Activated T-helper 1 cell treated with Interleukin-2 at 50 U/mL for 16 hours (primary cell): ENCODE measurements at places on chromosomes 1 and 21.

DNA sequence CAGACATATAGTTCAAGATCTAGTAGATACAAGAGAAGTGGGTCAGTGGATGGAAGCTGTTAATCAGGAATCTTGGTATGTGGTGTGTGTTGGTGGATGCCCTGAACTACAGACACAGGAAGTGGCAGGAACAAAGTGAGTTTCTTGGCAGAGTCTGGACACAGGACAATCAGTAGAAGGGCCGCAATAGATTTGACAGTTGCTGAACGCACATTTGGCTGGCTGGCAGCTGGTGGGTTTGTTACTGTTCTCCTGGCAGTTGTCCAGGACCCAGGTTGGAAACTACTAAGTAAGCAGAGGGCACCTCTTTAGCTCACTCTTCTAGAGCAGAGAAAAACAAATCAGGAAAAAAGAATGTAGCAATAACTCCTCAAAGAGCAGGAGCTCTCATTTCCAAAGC lies 13.2 kb downstream of the KRTAP26-1 start:
- no peak for DNase-seq

- DNase-seq = no peak
Measured at GRCh38 chr1:44636083-44636687, 38.1 kb downstream of the TMEM53 start.

- DNase-seq = no peak
Measured at GRCh38 chr1:242629396-242629795, 104.9 kb upstream of the PLD5 start.

- DNase-seq = no peak
Measured at GRCh38 chr1:36320767-36321118, 2.7 kb downstream of the EVA1B start.

- no peak for DNase-seq
Measured at GRCh38 chr1:219130366-219130935, 43.2 kb upstream of the LYPLAL1 start.

DNA sequence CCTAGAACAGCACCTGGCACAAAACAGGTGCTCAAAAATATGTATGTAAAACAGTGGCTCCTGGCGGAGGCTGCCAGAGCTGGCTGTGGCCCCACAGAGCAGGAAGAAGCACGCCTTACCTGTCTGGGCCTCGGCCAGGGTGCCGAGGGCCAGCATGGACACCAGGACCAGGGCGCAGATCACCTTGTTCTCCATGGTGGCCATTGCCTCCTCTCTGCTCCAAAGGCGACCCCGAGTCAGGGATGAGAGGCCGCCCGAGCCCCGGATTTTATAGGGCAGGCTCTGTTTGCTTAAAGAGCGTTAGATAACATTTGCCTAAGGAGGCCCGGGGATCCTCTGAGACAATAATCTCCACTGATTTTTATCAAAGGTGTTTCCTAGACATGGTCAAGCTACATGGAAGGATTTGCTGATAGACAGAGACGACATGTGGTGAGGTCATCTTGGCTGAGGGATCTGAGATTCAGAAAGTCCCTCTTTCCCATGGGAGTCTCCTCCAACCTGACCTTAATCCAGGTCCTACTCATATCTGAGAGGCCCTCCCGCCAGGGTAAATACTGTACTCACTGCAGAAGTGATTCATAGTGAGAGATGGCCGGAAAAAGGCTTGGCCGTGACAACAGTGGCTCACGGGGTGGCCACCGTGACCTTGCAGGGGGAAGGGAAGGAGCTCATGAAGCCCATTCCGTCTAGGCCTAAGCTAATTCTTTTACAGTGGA lies at the start of gene TFF1:
Gene TFF1, minus strand, starts transcription at position 244 of the 719 bp plus-strand sequence. Its CDS starts 40 bp downstream, at position 204.
- no peak for DNase-seq

DNA sequence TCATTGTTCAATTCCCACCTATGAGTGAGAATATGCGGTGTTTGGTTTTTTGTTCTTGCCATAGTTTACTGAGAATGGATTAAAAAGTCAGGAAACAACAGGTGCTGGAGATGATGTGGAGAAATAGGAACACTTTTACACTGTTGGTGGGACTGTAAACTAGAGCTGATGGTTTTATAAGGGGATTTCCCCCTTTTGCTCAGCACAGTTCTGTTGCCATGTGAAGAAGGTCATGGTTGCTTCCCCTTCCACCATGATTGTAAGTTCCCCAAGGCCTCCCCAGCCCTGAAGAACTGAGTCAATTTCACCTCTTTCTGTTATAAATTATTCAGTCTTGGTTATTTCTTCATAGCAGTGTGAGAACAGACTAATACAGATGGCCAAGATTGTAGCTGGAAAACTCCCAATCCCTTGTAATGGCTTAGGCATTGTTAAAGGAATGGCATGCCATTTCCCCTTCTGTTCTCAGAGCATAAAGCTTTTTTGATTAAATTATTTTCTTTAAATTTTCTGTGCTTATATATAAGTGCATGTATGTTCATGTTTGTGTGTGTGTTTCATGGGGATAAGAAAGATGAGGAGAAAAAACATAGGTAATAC lies 144.8 kb downstream of the BACH1 start:
- DNase-seq = no peak

- no peak for DNase-seq
Measured at GRCh38 chr1:157117527-157118057, 18.0 kb upstream of the ETV3L start.

GRCh38 chr1:28917757-28918118 lies 3.4 kb downstream of the EPB41 start:
- DNase-seq = no peak

DNA sequence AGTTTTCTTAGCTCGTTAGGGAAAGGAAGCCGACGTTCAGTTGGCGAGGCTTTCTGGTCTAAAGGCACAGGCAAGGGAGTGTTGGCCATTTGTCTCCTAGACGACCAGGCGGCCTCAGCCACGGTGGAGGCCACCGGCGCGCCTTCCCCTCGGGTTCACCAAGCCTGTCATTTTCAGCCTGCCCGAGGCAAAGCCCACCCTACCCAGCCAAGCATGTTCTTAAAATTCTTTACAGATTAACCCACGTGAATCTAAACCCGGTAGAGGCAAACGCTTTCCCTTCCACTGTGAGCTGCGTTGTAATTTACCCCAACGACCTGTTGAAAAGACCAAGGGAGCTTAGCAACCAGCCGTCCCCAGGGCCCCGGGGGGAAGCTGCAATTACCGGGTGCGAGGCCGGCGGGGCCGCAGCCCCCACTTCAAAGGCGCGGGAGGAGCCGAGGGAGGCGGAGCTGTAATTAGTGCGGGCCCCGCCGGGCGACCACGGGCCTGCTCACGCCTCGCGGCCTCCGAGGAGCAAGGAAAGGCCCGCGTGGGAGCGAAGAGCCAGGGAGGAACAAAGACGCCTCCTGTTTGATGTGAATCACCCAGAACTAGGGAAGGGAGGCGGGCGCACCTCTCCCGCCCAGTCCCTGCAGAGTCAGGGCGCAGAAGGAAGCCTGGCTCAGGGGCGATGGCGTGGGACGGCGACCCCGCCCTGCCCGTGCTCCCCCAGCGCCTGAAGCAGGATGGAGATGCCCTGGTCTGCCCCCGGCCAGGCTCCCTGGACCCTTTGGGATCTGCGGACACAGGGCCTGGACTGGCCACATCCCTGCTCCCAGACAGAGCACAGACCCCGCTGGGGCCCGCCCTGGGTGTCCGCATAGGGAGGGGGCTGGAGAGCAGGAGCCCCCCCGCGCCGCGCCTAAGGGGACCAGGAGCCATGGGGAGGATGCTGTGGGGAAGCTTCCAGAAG lies 12.1 kb upstream of the TSPEAR start:
- no peak for DNase-seq

GRCh38 chr1:165633614-165634013 lies 2.6 kb downstream of the MGST3 start:
- no peak for DNase-seq

- DNase-seq = no peak
Measured at GRCh38 chr1:78236716-78237115, 190.9 kb downstream of the GIPC2 start.

GRCh38 chr1:89363638-89364536 lies at the start of gene GBP6:
Gene GBP6 (plus strand): TSS chr1:89364059. CDS start chr1:89368552, 4,493 bp downstream.
- DNase-seq = no peak

DNA sequence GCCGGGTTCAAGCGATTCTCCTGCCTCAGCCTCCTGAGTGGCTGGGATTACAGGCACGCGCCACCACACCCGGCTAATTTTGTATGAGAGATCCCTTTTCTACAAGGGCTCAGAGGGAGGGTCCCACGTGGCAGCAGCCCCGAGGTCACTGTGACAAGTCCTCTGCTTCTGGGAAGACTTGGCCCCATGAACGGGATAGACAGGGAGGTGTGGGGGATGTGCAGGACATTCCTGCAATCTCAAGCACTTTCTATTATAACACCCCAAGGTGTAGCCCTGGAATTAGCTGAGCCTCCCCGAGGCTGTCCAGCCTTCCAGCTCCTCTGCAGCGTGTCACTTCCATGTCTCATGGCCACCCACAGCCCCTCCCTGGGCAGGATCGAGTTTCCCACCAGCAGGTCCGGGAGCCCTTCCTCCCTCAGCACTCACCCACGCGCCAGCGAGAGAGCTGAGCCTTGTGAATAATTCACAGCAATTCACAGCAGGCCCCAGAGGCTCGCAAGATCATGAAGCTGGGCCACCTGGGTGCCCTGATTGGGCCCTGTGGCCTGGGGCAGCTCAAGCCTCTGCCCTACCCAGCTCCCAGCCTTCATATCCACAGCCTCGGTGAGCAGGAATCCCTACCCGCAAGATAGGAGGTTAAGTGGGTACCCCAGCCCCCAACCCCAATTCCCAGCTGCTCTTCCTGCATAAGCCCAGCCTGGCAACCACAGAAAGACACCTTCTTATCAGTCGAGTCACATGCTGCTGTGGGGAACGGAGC lies 22.8 kb upstream of the RNU1-4 start:
- no peak for DNase-seq

GRCh38 chr1:70498666-70499065 lies 87.6 kb downstream of the CTH start:
- no peak for DNase-seq

GRCh38 chr1:115105831-115106230 lies 16.5 kb upstream of the TSPAN2 start:
- no peak for DNase-seq

DNA sequence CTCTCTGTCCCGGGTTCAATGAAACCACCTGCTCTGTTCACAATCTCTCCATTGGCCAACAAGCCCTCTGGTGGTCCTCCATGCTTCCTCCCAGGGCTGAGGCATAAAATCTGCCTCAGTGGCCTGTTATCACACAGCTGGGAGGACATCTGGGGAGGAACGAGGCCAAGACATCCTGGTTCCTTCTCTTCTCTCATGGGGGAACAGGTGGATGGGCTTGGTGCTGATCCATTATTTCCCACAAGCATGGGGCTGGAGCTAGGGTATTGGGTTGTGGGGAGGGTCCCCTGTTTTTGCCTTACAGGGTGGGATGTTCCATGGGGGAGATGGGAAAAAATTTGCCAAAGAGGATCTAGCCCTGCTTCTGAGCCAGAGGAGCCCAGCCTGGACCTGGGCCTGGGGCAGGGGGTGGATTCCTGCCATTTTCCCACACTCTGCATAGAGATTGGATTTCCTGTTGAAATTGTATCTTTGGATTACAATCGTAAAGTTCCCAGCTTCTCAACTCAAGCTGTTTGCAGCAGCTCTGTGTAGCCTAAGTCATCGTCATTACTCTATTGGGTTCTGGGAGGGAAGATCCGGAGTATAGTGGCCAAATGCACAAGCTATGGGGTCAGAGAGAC lies 124.7 kb downstream of the NAV1 start:
- no peak for DNase-seq

- no peak for DNase-seq
Measured at GRCh38 chr1:240237305-240237721, 145.6 kb downstream of the FMN2 start.

- DNase-seq = no peak
Measured at GRCh38 chr21:20106368-20106767, 891.8 kb upstream of the NCAM2 start.

DNA sequence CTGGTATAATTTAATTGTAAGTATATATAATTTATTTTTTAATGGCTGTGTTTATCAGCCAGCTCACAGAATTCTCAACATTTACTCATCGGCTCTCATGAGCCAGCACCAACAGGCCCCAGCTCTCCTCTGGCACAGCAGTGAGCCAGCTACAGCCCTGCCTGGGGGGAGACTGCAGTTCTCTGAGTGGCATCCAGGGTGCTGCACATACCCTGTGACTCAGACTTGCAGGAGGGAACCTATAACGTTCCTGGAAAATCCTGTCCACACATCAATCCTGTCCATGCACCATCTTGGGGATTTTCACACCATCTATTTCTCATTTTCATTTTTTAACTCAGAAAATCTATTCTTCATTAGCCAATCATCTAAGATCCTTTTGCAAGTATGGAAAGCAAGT lies 36.5 kb downstream of the FHAD1 start:
- DNase-seq = no peak

DNA sequence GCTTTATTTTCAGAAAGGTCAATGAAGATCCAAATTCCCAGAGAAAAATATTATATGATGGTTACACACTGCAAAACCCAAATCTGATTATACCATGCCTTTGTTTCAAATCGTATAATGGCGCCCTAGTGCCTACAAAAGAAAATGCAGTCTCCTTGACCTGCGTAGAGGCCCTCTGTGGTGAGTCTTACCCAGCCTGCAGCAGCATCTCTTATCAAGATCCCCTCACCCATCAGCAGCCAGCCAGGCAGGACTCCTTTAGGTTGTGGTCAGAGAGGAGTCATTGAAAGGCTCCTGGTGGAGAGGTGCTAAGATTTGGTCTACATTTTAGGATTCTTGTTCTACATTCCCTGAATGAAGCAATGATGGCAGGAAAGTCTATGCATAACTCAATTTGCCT lies 23.7 kb upstream of the DAB1 start:
- DNase-seq = no peak

DNA sequence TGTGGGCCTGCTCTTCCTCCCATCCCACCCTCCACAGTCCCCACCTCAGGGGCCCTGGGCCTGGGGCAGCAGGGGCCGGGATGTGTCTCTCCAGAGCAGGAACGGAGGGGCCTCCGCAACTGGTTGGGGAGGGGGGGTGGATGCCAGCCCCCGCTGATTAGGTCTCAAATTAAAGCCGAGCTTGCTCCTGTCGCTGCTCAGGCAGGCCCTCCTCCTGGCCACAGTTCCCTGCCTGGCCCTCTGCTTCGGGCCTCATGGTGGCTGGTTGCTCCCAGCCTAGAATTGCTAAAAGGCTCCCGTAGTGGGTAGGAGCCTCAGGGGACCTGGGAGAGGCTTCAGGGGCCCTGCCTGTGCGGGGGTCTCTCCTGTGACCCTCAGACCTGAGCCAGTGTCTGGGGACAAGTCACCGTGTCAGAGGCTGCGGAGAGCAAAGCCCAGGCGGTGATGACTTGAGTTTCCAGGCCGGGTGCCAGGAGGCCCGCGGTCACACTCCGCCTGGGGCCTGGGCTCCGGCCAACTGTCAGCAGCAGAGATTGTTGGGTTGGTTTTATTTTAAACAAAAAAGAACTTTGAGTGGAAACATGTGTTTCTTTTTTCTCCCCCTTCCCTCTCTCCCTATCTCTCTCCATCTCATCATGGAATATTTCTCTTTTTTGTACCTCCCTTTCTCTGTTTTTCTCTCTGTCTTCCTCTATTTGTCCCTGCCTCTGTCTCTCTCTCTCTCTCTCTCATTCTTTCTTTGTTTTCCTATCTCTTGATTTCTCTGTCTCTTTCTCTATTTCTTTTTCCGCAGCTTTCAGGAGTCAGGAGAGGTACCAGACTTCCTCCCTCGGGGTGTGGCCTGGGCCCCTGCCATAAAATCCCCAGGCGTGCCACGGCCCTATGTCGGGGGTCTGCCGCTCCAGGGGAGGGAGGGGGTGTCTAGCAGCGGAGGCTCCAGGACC lies 20.0 kb upstream of the EPHA2 start:
- DNase-seq = no peak
